ENCODE measurements at places on chromosomes 1 and 21.
A peak's percentile ranks its signal among the peaks of the same experiment; 100 is the strongest.

GRCh38 chr21:16942703-16943102 lies 570.1 kb upstream of the CXADR start:
- no peak for DNase-seq

DNA sequence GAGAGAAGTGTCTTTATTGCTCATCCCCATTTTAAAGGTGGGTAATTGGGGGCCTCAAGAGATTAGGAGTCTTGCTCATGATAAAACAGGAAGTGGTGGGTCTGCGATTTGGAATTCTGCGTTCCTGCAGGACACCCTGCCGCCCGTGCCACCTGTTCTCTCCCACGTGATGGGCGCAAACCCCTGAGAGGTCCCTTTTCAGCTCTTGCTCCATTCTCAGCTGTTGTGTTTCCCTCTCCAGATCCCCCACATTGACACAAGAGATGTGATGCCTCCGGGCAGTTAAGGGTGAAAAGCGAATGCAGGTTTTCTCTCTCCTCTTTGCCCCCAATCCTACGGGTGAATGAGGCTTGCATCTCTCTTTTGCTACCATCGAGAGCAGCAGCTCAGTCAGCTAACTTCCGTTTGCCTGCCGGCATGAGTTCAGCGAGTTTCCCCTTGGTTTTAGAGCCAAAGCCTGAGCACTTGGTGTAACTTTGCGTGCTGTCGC lies 57.5 kb downstream of the KIF26B start:
- DNase-seq: no peak

GRCh38 chr1:84617349-84617748 lies 43.1 kb upstream of the CTBS start:
- no peak for DNase-seq

GRCh38 chr1:159867664-159868026 lies 5.2 kb upstream of the VSIG8 start:
- no peak for DNase-seq

GRCh38 chr1:201192261-201192788 lies 1.7 kb downstream of the IGFN1 start:
- DNase-seq: no peak

DNA sequence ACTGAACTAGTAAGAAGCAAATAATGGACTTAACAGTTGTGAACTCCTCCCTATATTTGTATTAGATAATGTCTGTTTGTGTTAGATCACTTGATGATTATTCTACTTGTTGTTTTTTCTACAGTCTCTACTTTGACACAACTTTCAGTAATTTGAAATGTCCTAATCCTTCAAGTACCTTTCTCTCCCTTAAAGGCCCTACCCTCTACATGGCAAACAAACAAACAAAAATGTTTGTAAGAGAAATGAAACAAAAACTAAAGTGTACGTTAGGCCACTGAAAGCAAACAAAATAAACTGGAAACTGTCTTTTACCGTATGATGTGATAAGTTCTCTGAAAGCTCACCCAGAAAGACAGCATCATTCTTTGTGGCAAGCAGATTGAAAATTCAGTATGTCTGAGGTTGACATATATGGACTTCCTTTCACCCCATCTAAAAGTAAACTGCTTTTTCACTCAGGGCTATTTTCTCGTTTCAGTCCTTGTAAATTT lies 255.9 kb upstream of the SNX7 start:
- DNase-seq: no peak

GRCh38 chr1:63746129-63746864 lies 27.5 kb upstream of the ROR1 start:
- DNase-seq: no peak

GRCh38 chr1:94463056-94463764 lies 45.0 kb downstream of the ABCD3 start:
- DNase-seq: no peak

- DNase-seq: no peak
Observed at GRCh38 chr1:67723620-67724019, 38.6 kb downstream of the GADD45A start.

DNA sequence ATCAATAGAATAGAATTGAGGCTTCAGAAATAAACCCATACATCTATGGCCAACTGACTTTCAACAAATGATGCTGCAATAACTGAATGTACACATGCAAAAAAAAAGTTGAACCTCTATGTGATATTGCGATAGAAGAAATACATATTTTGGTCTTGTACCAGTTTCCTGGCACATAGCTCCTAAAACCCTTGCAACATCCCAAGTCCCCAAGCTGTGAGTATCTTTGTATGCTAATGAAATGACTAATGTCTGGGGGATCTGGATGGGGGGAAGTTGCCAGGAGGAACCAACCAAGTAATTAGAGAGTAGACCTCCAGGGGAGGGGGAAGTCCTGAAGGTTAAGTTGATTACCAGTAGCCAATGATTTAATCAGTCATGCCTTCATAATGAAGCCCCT lies 24.4 kb downstream of the BLZF1 start:
- no peak for DNase-seq

DNA sequence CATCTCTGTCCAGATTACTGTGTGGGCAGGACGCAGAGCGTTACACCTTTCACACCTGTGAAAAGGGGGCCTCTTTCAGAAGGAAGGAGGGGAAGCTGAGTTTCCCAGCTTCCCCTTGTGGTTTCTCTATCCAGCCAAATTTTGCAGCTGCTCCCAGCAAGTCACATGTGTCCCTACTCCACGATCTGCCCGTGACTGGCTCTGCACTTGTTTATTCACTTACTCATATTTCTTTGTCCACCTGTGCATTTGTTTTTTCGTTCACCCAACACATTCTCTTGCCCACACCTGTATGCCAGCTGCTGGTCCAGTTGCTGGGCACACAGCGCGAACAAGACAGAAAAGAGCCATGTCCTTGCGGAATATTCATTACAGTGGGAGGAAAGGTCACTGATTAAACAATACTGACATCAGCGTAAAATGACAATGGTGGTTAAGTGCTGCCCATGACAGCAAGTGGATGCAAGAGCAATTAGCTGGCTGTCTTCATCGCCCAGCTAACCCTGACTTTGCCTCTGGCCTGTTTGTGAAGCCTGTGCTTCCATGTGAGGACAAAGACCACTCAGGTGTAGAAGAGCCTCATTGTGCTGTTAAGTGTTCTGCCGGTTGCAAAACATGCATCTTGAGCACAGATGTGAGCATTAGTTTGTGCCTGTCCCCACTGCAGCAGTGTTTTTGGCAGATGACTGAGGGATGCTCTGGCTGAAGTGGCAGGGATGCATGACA lies 28.6 kb upstream of the NEK2 start:
- DNase-seq: no peak

- DNase-seq: no peak
Observed at GRCh38 chr1:31670593-31670964, 25.9 kb upstream of the PEF1 start.

GRCh38 chr1:111441573-111442192 lies 7.4 kb downstream of the WDR77 start:
- DNase-seq: no peak

DNA sequence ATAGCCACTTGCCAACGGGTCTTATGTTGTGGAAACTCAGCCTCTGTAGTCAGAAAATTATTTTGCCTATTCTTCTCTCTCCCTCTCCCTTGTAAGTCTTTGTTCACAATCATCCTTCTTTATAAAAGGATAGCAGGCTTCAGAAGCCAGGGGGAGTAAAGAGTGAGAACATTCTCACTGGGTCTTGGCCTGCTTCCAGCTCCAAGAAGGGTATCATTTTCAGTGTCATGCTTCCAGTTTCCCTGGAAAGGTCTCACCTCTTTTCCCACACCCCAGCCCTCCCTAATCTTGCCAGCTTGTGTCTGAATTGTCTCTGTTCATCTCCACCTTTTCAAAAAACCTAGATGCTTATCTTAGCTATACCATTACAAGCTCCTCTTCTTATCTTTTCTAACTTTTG lies 346.2 kb upstream of the LRRC7 start:
- no peak for DNase-seq

DNA sequence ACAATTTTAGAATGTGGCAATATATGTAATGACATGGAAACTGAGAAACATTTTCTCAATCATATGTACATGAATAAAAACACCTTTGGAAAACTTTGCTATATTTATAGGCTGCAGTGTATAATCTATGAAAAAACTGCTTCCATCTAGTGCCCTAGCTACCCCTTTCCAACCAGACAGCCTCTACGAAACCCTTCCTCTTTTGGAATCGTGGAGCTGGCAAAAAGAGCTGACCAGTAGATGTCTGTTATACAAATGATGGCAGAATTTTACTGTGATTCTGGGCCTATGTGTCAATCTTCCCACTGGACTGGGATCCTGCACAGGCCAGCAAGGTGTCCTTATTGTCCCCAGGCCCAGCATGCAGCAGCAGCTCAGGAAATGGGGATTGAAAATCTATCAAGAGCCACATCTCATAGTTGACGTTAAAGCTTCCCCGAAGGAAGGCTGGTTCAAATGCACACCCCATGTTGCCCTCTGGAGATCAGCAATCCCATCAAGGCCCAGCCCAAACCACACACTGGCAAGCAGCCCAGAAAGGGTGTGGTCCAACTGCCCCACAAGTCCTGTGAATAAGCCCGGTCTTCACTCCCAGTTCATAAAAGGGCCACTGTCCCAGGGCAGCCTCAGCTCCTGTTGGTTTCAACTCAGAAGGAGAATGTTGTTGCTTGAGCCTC lies 8.8 kb upstream of the FAM20B start:
- DNase-seq: peak; percentile 84

- no peak for DNase-seq
Observed at GRCh38 chr1:181090641-181091126, 2.2 kb downstream of the IER5 start.

DNA sequence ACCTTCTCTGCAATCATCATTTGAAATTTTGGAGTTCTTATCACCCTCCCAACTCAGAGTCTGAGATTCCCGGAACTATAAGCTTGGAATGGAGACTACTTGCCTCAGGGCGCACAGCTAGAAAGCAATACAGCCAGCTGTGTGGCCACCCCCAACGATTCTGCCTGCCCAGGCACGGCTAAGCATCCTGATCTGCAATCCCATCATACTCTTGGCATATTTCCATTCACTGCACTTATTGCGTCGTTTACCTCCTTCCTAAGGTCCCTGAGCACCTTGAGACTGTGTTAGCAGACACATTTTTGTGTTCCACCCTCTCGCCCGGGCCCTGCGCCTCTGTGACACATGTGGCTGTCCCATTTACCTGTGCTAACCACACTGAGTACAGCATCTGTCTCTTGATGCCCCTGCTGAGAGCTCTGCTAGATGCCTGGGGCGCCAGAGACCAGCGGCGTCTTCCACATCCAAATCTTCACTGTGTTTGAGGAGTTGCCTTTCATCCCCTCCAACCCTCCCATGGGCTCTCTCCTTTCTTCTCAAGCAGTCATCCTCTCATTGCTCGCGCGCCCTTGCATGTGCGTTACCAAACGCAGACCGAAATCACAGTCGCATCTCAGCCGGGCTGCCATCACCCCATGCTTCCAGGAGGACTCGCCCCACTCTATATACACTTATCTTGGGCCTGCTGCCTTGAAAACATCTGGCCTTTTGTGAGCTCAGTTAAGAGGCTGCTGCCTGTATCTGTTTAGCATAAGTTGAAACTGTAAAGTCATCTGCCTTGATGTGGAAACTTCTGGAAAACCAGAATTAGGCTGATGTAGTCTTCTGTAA lies 3.5 kb upstream of the CLDN19 start:
- no peak for DNase-seq

GRCh38 chr21:35220301-35220700 lies 171.2 kb upstream of the RUNX1 start:
- no peak for DNase-seq

GRCh38 chr1:175040324-175040879 lies 17.2 kb upstream of the MRPS14 start:
- DNase-seq: no peak

DNA sequence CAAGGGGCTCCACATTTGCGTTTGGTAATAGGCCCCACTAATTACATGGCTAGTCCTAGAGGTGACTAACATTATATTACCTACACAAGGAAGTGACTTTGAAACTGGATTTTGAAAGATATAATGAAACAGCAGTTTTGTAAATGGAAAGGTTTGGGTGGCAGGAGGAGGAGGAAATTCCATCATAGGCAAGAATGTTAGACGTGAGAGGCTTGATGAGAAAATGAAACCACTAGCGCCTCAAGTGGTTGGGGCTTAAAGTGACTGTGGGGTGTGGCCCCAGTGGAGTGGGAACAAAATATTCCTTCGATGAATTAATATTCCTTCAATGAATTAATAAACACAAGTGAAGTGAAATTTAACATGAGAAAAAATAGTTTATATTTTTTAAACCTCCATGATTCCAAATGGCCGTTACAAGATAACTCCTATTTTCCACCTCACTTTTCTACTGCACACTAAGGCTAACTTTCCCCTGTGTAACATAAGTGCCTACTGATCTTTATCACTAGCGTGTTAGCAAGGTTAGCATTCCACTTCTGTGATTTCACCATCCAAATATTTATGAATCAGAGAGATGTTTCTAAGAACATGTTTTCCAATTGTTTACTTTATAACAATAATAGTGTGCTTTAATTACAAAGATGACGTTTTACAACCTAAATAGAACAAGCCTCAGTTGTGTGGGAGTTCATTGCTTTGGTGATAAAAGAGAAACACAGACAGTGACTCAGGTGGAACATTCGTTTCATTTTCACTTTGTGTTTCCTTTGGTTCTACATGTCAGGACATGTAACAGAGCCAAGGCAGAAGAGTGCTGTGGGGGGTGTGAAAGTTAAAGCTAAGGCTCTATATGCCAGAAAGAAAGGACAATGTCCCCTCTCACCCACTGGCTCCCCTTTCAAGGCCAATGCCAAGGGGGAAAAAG lies 12.5 kb upstream of the ATF3 start:
- DNase-seq: no peak

- DNase-seq: no peak
Observed at GRCh38 chr1:160137216-160137862, 14.1 kb upstream of the ATP1A4 start.

DNA sequence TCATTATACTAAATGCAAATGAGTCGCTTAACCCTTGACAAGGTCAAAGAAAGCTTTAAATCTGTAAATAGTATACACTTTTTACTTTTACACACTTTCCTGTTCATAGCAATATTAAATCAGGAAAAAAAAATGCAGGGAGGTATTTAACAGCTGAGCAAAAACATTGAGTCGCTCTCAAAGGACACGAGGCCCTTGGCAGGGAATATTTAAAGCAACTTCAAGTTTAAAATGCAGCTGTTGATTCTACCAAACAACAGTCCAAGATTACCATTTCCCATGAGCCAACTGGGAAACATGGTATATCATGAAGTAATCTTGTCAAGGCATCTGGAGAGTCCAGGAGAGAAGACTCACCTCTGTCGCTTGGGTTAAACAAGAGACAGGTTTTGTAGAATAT lies 62.7 kb downstream of the CAPN2 start:
- DNase-seq: no peak
